ENCODE measurements at places on chromosomes 13 and 19.

- no peak for DNase-seq
Observed at GRCh38 chr13:73268306-73268705, 209.5 kb downstream of the KLF5 start.

GRCh38 chr13:43783820-43784219, 3.0 kb downstream of the ENOX1 start:
- DNase-seq = no peak

DNA sequence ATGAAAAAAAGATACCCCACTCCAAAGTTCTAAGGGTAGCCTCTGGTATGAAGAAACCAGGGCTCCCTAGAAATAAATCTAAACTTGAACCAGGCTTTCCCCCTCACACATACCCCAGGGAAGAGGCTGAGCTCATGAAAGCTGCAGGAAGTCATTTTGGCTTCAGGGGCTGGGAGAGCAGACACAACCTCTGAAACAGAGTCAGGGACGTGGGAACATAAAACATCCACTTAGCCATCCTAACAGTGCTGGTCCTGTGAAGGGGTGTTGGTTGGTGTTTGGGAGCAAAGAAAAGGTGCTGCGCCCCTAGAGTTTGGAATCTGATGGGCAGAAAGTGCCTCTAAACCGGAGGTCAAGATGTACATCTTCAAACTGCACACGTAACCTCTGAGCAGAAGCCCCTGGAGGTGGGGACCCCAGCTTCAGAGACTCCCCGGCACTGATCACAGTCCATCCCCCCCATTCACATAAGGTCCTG, 15.8 kb downstream of the RAB3D start:
- no peak for DNase-seq

DNA sequence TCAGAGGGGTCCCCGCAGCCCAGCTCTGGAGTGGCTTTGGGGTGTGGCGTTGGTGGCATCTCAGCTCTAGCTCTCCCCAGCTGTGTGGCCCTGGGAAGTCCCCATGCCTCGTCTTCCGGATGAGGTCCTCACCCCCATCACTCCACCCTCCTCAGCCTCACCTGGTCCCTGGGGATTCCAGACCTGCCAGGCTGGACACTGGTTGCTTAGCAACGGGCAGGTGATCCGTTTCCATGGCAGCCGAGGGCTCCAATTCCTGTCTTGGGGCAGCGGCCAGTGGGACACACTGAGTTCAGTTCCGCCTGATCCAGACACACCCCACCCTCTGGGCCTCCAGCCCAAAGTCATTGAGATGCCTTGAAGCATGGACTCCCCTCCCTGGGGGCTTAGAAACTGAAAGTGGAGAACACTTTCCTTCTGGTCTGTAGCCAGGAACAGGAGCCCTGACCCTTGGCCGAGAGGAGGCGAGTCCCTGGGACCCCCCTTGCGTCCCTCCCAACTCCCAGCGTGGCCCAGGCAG, 7.7 kb upstream of the MISP start:
- DNase-seq = no peak

DNA sequence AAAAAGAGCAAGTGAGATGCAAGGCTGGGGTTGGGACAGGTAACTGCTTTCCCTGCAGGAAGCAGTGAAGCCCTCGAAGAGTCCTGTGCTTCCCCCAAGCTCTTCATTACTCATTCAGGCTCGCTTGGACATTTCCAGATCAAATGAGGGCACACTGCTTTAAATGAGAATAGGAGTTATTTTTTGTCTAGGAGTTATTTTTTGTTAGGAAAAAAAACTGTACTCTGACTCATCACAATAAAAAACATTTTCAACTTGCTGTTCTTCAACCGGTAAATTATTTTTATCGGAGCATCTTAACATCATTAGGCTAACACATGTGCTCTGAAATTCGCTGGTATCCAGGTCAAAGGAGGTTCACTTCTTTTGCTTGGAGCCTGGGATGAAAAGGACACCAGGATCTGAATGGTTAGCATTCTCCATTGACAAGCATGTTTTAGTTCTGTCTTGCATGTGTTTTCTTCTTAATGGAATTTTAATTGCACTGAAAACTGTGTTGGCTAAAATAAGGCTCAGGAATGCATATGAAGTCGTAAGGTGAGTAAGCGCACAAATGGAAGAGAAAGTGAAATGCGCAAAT, 80.7 kb upstream of the STK24 start:
- DNase-seq = no peak

GRCh38 chr13:113093580-113094409, 11.8 kb upstream of the F7 start:
- DNase-seq = no peak

DNA sequence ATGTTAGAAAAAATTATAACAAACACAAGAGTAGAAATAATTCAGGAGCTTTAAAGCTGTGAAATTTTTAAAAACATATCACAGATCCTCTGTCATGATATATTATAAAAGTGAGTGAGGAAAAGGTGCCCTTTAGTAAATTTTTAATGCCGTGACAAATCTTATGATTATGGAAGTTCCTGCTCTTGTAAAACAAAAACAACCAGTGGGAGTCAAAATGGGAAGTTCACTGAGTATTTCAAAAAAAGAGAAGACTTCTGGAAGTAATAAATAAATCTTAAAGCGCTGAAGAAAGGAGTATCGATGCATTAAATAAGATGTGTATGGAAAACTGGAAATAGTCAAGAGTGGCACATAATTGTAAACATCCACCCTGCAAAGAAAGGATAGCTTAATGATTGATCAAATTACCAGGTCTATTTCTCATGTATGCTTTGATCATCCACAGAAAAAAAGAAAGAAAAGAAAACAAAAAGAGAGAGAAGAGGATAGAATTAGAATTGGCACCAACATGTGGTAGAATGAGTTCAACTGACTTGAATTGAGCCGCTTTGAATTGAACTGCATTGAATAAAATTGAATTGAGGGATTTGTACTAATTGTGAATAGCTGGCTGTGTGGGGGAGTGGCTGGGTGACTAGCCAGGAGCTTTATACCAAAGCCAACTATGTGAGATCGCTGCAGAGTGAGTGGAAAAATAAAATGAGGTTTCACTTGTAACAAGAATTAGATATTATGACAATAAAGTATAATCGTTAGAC, 647.6 kb upstream of the SPRY2 start:
- DNase-seq = no peak
